ENCODE measurements at places on chromosomes 11 and 22.

GRCh38 chr22:23281053-23281405 is 100.7 kb downstream of the BCR start:
- DNase-seq: no peak

GRCh38 chr11:124294687-124295086 is 19.1 kb downstream of the OR8D1 start:
- no peak for DNase-seq

GRCh38 chr11:18540207-18541009 is 13.7 kb upstream of the TSG101 start:
- no peak for DNase-seq

GRCh38 chr11:44382118-44382517 is 72.2 kb upstream of the ALX4 start:
- no peak for DNase-seq

GRCh38 chr11:128625326-128625725 is 38.0 kb upstream of the ETS1 start:
- no peak for DNase-seq

DNA sequence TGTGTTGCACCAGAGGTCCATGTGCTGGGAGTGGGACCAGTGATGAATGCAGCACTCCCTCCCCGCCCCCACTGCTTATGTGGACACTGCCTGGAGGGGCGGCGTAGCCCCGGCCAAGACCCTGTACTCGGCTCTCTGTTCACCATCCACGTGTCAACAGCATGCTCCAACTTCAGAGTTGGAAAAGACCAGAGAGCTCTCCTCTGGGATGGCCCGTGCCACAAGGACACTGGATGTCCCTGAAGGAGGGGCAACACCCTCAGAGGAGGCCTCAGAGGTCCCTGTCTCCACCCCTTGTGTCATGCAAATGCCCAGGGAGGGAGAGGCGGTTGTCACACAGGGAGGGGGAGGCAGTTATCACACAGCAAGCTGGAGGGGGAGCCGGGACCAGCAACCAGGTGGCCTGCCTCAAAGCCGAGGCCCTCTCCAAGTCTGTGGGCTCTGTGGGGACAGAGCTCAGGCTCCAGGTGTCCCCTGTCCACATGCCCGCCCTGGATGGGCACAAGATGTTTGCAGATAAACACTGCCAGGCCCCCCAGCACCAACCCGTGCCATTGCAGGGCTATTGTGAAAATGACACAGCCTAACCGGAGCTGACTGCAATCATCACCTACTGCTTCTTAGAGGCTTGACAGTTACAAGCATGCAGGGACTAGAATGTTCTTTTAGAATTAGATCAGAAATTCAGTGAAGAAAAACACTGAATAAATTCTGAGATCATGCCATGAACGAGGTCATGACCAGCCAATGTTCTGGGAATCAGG is 121.1 kb downstream of the PHF21B start:
- DNase-seq: no peak

- DNase-seq: no peak
Measured at GRCh38 chr11:47035108-47035507, 98.5 kb downstream of the CSTPP1 start.

DNA sequence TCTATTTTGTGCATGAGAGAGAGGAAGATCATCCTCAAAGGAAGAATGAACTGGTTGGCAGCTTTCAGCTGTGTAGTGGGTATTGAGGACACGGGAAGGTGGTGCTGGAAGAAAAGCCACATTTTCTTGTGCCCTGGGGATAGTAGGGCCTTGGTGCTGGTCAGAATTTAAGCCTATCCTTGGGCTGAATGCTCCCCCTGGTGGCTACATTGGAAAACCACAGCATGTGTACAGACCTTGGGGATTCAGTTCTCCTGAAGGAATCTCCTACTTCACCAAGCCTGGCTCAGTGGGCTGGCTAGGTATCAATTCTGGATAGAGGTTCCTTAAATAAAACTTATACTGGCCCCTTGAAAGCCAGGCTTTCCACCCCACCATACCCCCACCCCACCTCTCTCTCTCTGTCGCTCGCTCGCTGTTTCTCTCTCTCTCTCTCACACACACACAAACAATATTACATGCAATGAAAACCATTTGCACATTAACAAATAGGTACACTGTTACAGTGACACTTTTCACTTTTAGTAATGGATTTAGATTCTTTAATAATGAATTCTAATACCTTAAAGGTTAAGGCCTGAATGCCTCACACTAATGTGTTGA is 2.8 kb upstream of the OR51M1 start:
- DNase-seq: no peak

GRCh38 chr11:124198897-124199296 is 15.8 kb downstream of the OR10D3 start:
- no peak for DNase-seq

DNA sequence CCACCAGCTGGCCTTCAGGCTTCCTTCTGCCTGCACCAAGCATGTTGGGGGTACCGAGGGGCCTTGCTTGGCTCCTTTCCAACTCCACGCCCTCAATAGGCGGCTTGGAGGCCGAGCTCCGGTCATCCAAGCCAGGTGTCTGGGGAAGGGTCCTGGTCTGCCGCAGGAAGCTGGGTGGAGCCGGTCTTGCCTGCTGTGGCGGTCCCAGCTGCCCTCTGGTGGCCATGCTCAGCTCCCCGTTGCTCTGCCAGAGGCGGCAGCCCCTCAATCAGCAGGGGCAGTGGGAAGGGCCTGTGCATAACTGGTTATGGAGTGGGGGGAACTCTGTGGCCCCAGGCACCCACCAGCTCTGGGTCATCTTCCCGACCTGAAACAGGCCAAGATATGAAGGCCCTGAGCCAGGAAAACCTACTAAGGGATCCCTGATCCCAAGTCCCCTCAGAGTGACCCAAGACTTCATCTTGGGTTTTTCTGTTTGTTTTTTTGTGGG is 3.2 kb downstream of the ARVCF start:
- DNase-seq: no peak

DNA sequence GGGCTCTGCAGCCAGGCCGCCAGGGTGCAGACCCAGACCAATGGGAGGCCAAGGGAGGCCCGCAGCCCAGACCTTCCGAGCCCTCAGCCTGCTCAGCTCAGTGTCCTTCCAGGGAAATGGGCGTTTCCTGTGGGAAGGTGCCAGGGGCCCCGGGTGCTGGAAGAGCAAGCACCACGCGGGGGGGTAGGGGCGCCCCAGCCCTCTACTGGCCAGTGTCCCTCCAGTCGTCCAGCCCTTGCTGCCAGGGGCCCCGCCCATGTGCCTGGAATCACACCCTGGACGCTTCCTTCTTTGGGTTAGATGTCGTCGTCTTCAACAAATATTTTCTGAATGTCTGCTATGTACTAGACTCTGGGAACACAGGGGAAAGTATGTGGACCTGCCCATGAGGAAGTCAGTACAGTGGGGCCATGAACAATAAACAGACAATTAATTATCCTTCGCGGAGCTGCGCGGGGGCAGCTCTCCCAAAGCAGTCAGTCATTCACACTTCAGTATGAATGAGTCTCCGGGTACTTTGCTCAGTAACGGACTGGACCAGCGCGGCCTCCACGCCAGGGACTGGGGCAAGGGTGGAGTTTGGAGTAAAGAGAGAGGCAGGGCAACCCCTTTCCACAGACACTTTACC is 60.2 kb downstream of the CDKN1C start:
- no peak for DNase-seq

DNA sequence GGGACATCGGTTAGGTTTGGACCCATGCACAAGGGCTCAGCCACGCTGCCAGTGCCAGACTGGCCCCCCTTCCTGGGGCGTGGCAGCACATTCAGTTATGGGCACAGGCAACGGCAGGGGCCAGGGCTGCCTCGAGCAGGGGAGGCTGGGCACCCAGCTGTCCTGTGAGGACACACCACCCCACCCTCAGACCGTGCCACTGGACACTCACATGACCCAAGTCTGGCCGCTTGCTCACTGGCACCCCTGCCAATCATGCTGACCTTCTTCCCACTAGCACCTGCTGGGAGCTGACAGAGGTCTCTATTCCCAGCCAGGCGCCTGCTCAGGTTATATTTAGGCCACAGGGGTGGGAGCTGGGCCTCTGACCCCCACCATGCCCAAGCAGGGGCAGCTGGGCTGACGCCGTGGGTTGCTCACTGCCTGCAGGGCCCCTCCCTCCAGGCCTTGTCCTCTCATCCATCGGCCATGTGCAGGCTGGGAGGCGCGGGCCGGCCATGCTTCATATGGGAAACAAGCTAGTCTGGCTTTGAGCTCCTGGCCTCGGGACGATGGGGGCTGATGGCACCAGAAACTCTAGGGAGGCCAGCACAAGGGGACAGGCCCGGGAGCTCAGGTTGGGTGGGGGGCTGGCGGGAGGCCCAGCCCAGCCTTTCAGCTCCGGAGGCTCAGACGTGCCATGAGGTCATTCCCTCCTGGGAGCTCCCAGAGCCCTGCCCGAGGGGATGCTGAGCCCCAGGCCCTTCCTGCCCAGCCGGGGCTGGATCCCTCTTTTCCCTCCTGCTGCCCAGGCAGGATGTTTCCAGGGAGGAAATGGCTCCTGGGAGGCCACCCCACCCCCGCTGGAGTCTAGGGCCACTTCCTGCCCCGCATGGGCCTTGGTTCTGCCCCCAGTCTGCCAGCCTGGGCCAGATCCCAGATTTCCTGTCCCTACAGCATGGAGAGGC is 15.2 kb upstream of the TBX1 start:
- DNase-seq: no peak

DNA sequence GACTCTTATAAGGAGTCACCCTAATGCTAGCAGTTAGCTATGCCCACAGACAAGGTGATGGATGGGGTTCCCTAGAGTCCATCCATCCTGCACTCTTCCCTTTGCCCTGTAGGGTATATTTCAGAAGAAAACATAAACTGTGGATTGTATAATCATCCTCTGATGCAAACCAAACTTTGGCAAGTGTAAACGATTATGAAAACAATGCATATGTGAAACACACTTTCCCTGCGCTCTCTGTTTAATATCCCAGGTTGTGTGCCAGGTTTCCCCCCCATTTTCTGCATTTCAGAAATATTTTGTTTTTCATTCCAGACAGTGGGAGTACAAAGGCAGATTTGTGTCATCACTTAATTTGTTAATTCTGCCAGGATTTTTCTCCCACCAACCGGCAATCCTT is 110.0 kb downstream of the LDLRAD3 start:
- DNase-seq: no peak

GRCh38 chr11:112366777-112367176 is 106.1 kb upstream of the PLET1 start:
- no peak for DNase-seq

GRCh38 chr22:41844036-41844435 is 11.1 kb downstream of the SREBF2 start:
- no peak for DNase-seq

GRCh38 chr11:9577556-9577955 is 4.1 kb downstream of the WEE1 start:
- no peak for DNase-seq

- no peak for DNase-seq
Measured at GRCh38 chr11:32899438-32899837, 6.8 kb downstream of the QSER1 start.

DNA sequence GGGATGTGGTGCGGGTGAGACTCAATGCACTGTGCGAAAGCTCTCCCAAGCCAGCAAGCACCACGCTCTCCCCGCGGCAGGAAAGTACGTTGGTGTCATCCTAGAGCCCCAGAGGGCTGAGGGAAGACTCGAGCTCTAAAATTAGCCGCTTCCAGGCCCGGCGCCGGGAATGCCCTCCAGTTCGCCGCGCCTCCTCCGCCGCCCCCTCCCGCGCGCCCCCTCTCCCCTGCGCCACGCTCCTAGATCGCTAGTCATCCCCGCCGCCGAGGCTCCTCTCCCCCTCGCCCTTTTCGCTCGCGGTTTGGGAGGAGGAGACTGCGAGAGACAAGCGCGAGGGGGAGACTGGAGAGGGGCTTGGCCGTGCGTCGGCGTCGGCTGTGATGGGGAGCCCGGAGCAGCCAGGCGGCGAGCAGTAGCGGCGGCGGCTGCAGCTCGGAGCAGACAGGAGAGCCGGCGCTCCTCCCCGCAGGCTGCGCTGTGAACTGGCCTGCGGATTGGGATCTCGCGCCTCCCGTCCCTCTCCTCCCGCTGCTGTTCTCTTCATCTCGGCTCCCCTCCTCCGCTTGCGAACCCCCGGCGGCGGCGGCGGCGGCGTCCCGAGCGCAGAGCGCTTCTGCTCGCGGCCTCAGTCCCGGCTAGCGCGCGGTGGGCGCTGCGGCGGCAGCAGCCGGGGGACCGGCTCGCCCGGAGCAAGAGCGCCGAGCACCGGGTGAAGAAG is at the start of gene FAT3:
Gene FAT3, plus strand, starts transcription at position 412 of the 718 bp plus-strand sequence. CDS start 127,295 bp downstream, outside the sequence.
- DNase-seq: no peak

- no peak for DNase-seq
Measured at GRCh38 chr11:64231546-64231945, 1.2 kb downstream of the DNAJC4 start.

DNA sequence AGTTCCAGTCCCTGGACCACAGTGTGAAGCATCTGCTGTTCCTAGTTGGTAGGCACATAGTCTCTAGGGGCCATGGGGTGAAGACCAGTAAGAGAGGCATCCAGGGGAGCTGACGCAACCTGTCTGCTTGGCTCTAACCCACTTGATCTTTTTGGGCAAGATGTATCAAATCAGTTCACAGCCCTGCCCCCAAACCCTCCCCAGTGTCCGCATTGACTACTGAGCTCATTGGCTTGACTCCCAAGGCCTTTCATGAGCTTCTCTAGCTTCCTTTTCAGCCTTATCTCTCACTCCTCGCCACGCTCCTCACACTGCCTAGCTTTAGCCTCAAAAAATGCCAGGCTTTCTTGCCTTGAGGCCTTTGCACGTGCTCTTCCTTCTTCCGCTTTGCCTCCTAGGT is 29.7 kb upstream of the ABCC8 start:
- no peak for DNase-seq

- DNase-seq: no peak
Measured at GRCh38 chr11:92702805-92703448, 266.5 kb upstream of the MTNR1B start.
